HCT116 (cell line): ENCODE measurements at places on chromosomes 1 and 21.
A peak's percentile ranks its signal among the peaks of the same experiment; 100 is the strongest.

DNA sequence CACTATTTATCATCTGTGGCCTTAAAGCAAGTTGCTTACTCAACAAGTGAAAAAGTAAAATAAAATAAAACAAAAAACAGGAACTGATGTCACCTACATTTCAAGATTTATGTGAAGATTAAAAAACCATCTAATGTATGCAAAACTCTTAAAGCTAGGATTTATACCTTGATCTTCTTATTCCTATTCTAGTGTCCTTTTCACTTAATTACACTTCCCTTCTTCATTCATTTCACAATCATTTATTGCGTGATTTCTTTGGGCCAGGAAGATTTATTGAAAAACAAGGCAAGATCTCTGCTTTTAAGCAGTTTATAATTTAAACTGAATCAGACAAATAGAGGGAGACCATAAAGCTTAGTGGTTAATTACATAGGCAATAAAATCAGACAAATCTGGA is 18.6 kb downstream of the PTGER3 start:
- DNase-seq: no peak

GRCh38 chr1:154716011-154716410 is 108.0 kb upstream of the ADAR start:
- DNase-seq: no peak

GRCh38 chr1:193654951-193655735 is 468.7 kb upstream of the B3GALT2 start:
- DNase-seq: peak; percentile 2

- no peak for DNase-seq
Observed at GRCh38 chr1:96308314-96308713, 413.3 kb upstream of the PTBP2 start.

DNA sequence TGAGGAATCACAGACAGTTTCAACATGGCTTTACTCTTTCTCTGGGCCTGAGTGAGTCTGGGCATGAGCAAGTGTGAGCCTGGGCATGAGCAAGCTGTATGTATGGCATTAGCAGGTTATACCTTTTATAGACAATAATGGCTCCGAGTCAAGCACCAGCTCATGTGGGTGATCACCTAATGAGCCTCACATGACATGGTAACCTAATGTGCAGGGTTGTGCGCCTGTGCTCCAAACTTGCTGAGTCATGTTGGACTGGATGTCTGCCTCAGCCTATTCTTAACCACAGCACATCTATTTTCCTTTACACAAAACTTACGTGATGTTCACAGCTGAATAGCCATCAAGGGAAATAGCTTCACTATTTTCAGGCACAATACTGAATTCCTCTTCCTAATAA is 236.2 kb upstream of the NRIP1 start:
- no peak for DNase-seq

- no peak for DNase-seq
Observed at GRCh38 chr1:150512846-150513245, 2.7 kb upstream of the FALEC start.

DNA sequence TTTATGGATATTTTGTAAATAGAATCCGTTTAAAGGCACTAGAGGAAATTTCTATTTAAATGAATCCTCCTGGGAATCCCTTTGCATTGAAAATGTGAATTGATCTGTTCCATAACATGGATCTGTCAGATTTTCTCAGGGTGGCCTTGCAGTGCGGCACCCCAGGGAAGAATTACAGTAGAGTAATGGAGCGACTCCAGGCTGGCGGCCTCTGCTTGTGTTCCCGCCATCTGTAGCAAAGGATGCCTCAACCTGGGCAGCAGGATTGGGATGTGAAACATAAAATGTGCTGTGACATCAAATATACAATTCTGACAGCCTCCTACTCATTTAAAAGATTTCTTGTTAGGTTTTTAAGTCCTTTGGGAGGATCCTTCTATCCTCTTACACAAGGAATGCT is 115.9 kb downstream of the RHOU start:
- DNase-seq: no peak

DNA sequence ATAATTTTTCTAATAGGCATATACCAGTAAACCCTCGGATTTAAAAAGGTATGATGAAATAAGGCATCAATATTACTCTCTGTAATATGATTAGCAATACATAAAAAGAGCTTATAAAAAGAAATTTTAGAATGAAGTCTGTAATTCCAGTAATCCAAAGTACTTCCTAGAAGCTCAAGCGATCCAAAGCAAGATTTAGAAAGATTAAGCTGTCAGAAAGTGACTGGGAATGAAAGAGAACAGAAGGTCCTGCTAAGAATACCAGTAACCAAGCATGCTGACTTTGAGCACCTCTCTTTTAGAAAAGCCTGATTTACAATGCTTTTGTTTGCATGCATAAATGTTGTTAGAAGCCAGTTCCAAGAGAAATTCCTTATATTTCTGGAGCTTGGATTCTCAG is 125.1 kb downstream of the GIPC2 start:
- no peak for DNase-seq

DNA sequence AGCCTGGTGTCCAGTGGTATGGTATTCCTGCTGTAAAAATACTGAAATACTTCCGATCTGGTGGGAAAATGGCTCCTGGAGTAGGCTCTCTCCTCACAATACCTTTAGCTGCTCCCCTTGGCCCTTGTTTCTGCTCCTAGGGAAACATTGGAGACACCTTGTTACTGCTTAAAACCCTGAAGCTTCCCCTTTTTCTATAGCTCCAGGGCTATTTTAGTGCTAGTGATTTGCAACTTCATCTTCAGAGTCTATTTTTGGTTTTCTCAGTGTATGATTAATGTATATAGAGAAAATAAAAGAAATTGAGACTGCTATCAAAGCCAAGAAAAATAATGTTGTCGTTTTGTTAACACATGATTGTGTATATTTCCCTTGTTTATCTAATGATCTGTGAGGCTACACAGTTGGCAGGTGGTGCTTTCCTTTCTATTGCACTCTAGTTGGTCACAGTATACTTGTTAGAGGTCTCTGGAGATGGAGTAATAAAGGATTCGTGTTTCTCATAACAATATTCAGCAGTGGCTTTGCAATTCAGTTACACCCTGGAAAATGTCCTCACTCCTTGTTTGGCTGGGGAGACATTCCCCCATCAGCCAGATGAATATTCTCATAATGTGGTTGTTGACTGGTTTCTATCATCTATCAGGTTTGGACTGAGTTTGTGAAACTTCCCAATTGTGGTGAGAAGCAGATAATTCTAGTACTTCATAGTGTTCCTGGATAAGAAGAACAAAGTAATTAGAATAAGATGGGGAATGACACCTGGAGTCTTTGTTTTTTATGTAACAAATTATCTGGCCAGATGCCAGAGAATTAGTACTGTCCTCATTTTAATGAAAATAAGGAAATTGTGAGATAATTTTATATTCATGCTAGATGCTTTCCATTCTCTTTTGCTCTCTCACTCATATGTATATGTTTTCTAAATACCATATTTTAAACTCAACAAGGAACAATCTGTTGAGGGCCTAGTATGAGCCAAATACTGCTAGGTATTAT is 44.8 kb upstream of the CACYBP start:
- no peak for DNase-seq

DNA sequence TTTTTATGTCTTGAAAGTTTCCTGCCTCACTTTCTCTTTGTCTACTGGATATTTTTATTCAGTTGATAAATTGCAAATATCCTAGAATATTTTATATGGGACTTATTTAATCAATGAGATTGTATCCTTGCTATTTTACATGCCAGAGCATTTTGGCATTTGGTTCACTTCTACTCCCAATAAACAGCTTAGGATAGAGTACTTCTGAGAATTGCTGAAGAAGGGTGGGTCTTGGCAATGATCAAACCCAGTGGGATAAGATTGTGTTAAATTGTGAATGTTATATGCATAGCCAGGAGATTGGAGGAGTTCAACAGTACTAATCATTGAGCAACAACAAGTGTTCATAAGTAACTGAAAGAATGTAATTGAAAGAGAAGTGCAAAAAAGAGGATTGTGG is 60.1 kb downstream of the SDCCAG8 start:
- no peak for DNase-seq

- DNase-seq: peak; percentile 71
Observed at GRCh38 chr1:226816576-226816975, 53.8 kb upstream of the PSEN2 start.

- no peak for DNase-seq
Observed at GRCh38 chr1:54298284-54299033, 98.5 kb downstream of the MRPL37 start.

GRCh38 chr1:200588698-200589097 is 31.9 kb downstream of the KIF14 start:
- no peak for DNase-seq

DNA sequence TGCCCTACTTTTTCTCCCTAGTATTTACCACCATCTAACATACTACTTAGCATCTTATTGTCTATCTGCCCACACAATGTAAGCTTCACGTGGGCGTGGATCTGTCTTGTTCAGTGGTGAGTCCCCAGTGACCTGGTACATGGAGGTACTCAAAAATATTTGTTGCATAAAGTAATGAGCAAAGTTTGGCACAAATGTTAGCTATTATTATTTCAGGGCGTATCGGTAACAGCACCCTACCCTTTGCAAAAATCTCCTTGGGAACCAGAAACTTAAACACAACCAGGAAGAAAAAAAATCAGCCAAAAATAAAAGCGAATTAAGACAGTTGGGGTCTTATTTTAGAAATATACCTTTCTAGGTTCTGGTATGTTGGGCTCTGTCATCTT is 454 bp upstream of the NENF start:
- no peak for DNase-seq

DNA sequence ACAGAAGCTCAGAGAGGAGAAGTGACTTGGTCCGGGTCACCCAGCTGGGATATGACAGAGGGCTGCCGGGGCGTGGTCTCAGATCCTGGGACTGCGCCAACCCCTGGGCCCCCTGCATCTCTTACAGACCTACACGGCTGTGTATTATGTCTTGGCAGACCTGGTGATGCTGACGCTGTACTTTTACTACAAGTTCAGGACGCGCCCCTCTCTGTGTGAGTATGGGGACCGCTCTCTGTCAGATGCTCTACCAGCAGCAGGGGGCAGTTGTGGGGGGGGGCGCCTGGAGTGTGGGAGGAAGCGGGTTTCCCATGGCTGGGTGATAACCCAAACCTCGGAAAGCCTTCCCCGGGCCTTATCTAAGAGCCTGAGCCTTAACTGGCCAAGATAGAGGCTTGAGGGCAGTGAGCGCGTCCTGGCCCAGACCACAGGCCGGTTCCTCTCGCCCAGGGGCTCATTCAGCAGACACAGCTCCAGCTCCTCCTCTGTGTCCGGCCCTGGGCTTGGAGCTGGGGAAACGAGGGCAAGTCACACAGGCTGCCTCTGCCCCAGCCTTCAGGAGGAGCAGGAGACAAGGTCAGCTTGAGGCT is 13.3 kb downstream of the SLC66A1 start:
- DNase-seq: no peak

GRCh38 chr1:59730302-59730701 is 84.4 kb upstream of the HOOK1 start:
- no peak for DNase-seq

GRCh38 chr1:101060992-101061391 is 35.4 kb upstream of the DPH5 start:
- no peak for DNase-seq

DNA sequence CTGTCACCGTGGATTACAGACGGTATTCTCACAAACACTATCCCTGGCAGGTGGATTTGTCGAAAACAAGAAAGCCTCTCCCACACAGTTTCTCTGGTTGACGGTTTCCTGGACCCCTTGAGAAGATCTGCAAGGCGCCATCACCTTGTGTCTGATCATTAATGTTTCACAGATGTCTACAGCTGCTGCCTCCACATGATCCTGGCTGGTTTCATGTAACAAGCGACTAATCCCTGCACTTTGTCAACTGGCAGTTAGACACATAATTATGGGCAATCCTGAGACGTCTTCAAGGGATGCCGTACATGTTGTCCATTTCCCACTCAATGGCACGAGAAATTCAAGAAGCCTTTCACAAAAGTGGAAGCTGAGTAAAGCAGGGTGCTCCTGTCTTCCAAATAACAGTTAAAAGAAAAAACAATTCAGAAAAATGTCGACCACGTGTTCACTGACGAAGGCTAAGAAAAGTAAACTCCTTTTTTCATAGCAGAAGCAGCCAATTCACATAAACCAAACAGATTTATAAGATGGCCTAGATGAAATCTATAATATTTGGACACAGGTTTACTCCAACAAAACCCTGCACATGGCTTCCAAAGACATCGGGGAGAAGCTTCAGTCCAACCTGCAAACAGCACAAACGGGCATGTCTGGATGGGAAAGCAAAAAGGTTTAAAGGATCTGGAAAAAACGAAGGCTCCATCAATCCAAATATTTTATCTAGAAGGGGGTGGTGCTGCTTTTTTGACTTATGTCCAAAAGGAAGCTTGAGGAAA is 52.2 kb downstream of the CAPZB start:
- no peak for DNase-seq

DNA sequence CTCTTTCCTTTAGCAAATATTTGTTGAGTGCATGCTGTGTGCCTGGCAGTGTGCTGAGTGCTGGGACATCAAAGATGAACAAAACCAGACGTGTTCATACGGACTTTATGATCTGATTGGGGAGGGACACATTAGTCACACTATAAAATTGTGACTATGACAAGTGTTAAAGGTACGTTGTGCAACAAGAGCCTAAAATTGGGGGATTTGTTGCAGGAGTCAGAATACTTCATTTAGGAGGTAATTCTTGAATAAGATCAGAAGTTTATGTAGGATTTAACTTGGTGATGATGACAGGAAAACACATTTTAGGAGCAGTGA is 29.6 kb downstream of the B3GALT2 start:
- DNase-seq: no peak

GRCh38 chr1:76402128-76402527 is 327.6 kb downstream of the ST6GALNAC3 start:
- DNase-seq: no peak

GRCh38 chr1:69524015-69524414 is 43.7 kb upstream of the LRRC7 start:
- DNase-seq: no peak

GRCh38 chr1:30460661-30461060 is 262.7 kb downstream of the MATN1 start:
- no peak for DNase-seq

GRCh38 chr1:7579831-7580804 is 191.0 kb upstream of the VAMP3 start:
- no peak for DNase-seq

GRCh38 chr1:67834246-67834877 is 1.1 kb upstream of the GNG12 start:
- DNase-seq: no peak

DNA sequence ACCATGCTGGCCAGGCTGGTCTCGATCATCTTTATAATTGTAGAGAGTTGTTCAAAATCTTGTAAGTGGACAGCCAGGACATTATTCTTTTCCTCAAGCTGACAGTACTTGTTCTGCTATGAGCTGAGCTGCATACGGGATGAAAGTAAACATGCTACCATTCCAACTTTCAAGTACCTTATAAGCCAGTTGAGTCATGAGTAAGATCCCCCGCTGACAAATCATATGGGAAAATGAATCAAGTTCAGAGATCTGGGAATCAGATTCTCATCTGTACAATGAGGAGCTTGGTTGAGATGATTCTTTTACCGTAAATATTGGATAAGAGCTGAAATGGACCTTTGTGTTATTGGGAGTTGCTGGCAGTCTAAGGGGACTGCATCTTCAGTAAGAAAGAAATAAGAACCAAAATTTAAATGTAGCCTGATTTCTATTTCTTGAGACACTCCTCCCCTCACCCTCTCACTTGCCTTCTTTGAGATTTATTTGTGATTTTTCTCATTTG is 62.7 kb downstream of the CENPF start:
- DNase-seq: no peak
